ENCODE measurements at places on chromosomes 3 and 15.

- DNase-seq = no peak
These were observed 9.4 kb downstream of the ITPKA start for GRCh38 chr15:41502795-41503668.

DNA sequence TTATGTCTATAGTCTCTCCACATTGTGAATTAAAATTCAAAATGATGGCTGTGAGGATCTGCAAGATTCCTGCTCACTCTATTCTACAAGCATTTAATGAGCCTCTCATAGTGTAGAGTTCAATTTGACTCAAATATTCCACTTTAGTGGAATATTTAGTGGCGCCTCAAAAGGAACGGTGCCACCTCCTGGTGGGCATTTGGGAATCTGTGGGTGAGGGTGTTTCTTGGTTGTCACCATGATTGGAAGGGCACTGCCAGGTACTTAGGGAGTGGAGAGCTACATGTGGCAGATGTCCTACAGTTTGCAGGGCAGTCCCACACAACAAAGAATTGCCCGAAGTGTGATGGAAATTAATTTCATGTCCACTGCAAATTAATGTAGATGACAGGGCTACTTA is 21.5 kb upstream of the KCNMB3 start:
- DNase-seq = no peak

DNA sequence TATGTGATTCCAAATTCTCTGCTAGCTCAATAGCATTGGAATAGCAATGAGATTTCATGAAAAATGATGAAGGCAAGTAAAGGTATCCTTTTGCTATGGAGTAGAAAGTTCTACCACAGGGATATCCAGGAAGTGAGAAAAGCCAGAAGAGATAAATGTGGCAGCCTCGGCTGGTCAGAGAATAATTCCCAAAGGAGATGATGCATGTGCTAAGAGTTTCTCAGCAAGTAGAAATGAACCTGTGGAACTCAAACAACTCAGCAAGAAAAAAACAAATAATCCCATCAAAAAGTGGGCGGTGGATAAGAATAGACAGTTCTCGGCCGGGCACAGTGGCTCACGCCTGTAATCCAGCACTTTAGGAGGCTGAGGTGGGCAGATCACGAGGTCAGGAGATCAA is 38.2 kb downstream of the ALS2CL start:
- DNase-seq = no peak

GRCh38 chr3:193980905-193981304 is 155.0 kb upstream of the HES1 start:
- no peak for DNase-seq

DNA sequence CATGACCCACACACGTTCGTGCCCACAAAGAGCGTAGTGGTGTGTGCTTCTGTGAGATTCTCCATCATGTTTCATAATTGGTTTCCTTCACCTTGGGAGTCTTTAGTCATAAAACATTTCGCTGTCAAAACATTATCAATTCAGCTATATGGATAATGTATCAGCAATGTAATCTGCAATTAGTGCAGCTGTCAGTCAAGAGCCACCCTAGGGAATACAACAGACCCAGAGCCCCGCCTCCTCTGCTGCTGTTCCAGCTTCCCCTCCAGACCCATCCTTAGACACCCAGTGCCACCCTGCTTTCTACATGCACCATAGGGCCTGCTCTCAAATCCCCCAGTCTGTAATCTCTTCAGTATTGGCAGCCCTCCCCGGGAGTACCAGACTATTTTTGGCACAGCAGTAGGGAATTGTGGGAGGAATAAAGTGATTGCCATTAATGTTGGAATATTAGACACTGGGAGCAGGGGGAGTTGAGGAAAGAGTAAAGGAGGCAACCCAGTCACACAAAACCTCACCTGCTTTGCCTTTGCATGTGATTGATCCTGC is 31.5 kb upstream of the C3orf80 start:
- no peak for DNase-seq

- peak; percentile 17 for DNase-seq
These were observed 76.1 kb downstream of the FRMD4B start for GRCh38 chr3:69309814-69310213.

DNA sequence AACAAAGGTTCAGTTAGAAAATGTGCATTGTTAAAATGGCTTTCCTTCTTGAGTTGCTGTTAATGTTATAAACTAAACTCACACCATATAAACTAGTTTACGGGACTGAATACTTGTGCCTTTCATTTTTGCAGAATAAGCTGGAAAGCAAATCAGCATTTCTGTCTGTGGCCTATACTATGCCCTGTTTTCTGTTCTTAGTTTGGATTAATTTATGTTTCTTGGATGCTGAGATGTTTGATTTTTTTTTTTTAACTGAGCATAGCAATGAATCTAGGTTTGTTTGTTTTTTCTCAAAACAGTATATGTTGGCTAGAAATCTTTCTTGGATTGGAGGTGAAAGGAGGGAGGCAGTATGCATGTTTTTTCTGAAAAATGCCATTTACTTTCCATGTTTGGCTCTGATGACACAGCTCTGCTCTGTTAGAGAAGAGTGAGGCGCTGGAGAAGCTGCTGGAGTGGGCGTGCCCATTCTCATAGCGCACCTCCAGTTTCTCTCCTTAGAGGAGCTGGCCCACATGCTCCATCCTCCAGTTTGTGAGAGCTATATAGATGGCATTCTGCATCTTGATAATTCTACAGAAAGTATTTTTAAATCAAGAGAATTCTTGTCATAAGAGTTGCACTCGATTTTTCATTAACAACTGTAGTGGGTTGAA is 423.6 kb upstream of the TPM1 start:
- DNase-seq = no peak

DNA sequence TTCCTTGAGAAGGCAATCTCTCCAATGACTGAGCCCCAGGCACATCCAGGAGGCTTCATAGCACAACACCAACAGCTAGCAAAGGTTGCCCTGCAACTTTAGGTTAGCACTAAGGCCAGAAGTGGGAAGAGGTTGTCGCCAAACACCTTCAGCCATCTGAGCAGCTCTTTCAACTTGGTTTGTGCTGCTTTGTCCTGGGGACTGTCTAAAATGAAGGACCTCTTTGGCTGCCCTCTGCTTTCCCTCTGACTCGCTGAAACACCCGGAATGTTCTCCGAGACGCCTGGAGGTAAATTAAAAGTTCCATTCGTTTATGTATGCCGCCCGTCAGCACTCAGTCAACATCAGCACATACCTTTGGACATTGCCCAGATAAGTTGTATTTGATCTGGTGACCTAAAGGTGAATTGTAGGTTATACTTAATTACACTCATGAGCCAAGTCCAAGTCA is 121.2 kb upstream of the NR2F2 start:
- DNase-seq = peak; percentile 51

DNA sequence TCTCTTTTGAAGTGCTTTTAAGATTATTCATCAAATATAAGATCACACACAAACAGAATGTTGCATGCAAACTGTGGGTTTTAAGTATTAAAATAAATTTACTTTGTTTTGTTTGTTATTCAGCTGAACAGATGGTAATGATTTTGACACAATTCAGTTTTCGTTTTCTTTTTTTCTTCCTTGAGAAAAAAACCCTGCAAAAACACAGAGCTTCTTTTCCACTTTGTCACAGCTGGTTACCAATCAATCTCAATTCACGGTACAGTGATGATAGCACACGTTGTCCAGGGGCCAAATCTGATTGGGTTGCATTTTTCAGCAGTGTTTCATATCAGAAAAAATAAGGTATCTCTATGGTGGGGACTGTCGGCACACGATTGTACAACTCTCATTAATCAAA is 473.6 kb downstream of the ROBO2 start:
- DNase-seq = no peak

GRCh38 chr15:25240461-25241021 is 198.3 kb downstream of the UBE3A start:
- no peak for DNase-seq

DNA sequence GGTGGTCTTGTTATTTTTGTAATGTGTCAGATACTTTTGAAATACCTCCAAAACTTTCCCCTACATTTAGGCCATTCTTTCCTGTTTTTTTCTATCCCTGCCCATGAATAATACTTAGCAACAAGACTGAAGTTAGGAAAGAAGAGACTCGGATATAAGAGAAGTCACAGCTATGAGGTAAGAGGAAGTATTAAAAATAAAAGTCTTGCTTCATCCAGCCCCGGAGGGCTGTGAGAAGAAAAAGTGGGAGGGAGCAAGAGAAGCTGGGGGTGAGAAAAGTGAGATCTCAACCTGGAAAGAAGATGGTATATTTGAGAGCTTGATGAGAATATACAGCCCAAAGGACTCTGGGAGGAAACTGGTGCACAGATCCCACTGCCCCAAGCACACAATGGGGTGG is 213.5 kb upstream of the CDIN1 start:
- DNase-seq = no peak

DNA sequence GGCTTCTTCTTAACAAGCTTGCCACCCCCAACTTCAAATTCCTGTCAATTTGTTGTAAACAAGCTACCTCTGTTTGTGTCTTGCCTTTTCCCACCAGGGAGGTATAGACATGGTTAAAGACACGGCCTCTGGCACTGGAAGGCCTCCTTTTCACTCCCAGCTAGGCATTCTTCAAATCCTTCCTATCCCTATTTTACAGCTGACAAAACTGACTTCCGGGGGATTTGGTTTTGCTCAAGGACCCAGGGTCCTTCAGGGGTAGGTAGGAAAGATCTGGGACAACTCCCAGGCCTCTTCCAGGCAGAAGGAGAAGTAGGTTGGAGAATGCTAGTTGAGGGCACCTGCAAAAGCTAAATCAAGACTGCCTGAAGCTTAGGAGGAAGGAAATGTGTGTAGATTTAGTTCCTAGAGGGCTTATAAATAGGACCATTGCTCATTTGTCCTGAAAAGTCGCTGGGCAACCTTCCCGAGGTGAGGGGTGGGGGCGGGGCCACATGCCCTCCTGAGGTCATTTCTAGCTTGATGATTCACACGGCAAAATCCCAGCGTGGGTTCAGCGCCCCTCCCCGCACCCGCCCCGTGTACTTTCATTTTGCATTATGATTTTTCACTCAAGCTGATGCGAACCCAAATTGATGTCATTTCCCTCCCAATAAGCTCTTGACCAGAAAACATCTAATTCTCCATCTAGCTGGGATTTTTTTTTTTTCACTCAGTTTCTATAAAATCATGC is 365.5 kb downstream of the SHQ1 start:
- peak; percentile 54 for DNase-seq

DNA sequence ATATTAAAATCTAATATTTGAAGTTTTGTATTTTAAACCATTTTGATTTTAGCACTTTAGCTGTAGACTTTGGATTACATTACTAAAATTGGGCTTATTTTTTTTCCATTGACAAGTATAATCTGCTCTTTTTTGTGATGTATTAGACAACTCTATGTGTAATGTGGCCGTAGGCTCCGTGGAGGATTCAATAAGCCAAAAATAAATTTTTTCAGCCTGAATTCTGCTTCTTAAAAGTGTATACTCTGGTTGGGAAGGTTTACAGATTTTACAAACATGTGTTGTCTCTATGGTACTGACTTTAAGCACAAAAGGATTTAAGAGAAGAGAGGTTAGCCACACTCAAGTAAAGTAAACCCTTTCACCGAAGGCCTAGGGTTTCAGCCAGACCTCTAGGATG is 110.8 kb downstream of the PLCL2 start:
- DNase-seq = no peak

GRCh38 chr15:71844916-71845315 is 34.6 kb downstream of the NR2E3 start:
- DNase-seq = no peak

GRCh38 chr3:140859592-140860336 is 81.9 kb upstream of the SLC25A36 start:
- no peak for DNase-seq

DNA sequence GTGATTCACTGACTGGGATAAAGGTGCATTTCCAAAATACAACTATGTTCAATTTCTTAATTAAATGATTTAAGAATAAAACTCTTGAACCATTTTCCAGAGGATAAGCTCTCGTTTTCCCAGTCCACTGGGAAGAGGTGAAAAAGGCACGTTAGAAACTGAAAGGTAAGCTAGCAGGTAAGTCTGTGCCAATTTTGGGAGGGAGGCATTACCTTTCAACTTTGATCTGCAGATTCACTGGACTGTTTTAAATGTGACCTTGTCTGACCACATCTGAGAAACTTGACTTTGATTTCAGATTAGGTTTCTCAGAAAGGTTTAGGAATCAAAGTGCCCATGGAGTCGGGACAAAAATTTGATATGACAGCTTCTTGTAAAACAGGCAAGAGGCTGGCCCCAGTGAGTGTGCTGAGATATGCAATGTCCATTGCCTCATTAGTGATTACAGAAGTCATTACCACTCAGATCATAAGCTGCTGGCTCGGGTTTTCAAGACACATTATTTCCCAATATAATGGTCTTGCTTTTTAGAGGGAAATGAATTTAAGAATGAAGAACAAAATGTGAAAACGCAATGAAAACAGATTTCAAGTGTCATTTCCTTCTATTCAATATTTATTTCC is 118.8 kb downstream of the ADAMTS9 start:
- no peak for DNase-seq

- no peak for DNase-seq
These were observed 328.8 kb upstream of the THBS1 start for GRCh38 chr15:39252134-39252470.

DNA sequence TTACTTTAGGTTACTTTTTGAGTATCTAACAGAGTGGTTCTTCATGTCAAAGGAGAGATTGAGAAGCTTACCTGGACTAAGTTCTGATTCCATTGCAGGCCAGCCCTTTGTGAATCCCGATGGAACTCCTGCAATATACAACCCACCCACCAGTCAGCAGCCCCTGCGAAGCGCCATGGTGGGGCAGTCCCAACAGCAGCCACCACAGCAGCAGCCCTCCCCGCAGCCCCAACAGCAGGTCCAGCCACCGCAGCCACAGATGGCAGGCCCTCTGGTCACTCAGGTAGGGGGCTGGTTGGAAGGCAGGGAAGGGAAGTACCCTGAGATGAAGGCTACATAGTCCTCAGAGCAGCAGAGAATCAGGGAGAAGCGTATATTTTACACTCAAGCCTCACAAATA is 97.8 kb downstream of the ARPP21 start:
- DNase-seq = no peak

DNA sequence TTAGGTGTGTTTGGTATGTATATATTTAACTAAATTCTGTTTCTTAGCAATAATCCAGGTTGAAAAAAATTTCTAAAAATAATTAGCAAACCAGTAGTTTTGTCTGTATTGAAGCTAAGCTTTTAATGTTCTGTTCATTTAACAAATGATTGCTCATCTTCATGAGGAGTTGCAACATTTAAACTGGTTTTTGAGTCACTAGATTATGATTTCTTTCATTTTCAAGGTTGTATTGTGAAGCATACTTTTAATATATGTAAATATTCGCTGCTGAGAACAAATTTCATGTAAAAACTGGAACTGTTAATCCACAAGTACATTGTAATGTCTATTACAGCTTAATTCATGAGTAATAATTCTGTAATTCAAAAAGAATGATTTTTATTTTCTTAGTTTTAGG is 192.7 kb downstream of the MBNL1 start:
- DNase-seq = no peak

GRCh38 chr3:134877788-134878187 is 82.7 kb downstream of the EPHB1 start:
- DNase-seq = no peak

- DNase-seq = no peak
These were observed 410.3 kb downstream of the AGBL1 start for GRCh38 chr15:86489981-86490380.
